Breast epithelium (tissue), 4 donors: ENCODE measurements at places on chromosomes 1 and 21. TPM values are rescaled to one million over a fixed set of nuclear protein-coding genes. Genes with fewer than 3 reads are reported as not detected.

Gene PTGS2
- total RNA-seq, result 7.6 TPM

Gene CLDN17
- not detected for total RNA-seq

Gene SPRR2G
- not detected for total RNA-seq

Gene JTB
- 315 TPM for total RNA-seq

Gene KRTAP19-3
- total RNA-seq, result not detected

Gene GUCA2A
- not detected for total RNA-seq

Gene HES2
- 3.4 TPM for total RNA-seq

Gene HPDL
- not detected for total RNA-seq

Gene CCDC18
- 10.5 TPM for total RNA-seq

Gene TRIM45
- total RNA-seq, result 8.2 TPM

Gene NTMT2
- not detected for total RNA-seq

Gene OR2AJ1
- total RNA-seq, result not detected

Gene MTF1
- total RNA-seq, result 5.3 TPM

Gene NCAM2
- total RNA-seq, result 3.6 TPM

Gene LIPI
- not detected for total RNA-seq

Gene CAMK1G
- 0.16 TPM for total RNA-seq

Gene FMN2
- 3.3 TPM for total RNA-seq

Gene LRRC53
- total RNA-seq, result not detected

Gene AP4B1
- 14.9 TPM for total RNA-seq

Gene SHE
- total RNA-seq, result 21.3 TPM

Gene MFAP2
- 40.2 TPM for total RNA-seq

Gene IRF6
- total RNA-seq, result 81.8 TPM

Gene SELP
- total RNA-seq, result 5.4 TPM

Gene NBPF1
- 42.7 TPM for total RNA-seq

Gene CHTOP
- 37.1 TPM for total RNA-seq

Gene BNIPL
- total RNA-seq, result 47.1 TPM

Gene B3GALT6
- total RNA-seq, result 14.4 TPM

Gene ZNF593OS
- not detected for total RNA-seq
